Activated CD8-positive, alpha-beta memory T cell treated with anti-CD3 and anti-CD28 coated beads, Interleukin-2, amount 50 U/mL, for 48 hours (primary cell): ENCODE measurements at places on chromosomes 2 and 18.

GRCh38 chr18:471716-472115, 28.8 kb downstream of the COLEC12 start:
- no peak for DNase-seq

DNA sequence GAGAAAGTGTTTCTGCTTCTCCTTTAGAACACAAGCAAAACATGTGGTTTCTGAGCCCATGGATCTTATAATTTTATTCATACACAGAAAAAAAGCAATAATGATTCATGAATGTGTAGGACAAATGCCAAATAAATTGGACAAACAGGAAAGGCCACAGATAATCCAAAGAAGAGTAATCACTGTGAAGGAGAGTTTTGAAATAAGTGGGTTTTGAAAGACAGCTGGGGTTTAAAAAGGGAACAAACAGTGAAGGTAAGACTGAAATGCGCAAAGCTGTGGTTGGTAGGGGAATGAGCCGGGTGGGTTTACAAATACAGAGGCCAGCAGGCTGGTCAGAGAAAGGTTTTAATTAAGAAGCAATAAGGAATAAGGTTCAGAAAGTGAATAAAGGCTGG, 50.0 kb upstream of the MBOAT2 start:
- no peak for DNase-seq

DNA sequence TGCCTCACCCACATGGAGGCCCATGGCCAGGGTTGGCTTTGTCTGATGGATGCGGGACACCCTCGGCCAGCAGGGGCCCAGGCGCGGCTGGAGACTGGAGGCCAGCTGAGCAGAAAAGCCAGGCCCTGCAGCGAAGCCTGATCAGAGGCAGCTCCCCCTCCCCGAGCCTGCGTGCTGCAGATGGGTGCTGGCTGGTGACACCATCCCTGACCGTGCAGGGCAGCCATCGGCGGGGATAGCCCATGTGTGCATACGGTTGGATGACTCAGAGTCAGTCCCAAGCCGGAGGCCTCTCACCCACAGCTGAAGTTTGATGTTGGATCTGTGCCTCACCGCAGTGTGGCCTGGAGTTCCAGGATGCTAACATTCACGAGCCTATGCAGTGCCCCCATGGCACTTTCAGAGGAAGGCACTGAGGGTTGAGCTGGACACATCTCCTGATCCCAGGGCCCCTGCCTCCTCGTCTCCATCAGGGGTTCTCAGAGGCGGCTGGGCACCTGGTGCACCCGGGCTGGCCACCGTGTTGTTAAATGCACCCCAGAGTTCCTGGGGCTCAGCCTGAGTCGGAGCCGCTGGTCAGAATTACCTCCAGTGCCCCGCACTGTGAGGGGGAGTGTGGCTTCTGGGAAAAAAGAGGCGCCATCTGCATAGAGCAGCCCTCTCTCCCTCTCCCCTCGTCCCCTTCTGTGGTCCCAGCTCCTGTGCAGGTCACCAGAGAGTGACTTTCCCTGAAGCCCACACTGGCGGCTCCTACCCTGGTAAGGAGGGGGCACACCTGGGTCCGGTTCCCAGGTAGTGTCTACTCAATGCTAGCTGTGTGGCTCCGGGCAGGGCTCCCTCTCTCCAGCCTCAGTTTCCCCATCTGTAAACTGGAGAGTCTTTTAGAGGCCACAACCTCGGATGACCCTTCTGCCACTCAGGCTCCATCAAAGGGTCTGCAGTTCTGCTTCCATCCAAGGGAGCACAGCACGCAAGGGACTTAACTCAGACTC, 19.4 kb upstream of the KIF1A start:
- no peak for DNase-seq

- no peak for DNase-seq
These were observed 86.7 kb downstream of the FIGN start for GRCh38 chr2:163649080-163649479.

- DNase-seq = peak; percentile 80
These were observed 49.8 kb downstream of the FBLN7 start for GRCh38 chr2:112187805-112188596.

GRCh38 chr2:204665207-204665606, 119.9 kb downstream of the PARD3B start:
- DNase-seq = no peak

GRCh38 chr2:3113122-3113521, 264.5 kb downstream of the EIPR1 start:
- peak; percentile 6 for DNase-seq

GRCh38 chr2:154452471-154452870, 246.0 kb upstream of the KCNJ3 start:
- no peak for DNase-seq

DNA sequence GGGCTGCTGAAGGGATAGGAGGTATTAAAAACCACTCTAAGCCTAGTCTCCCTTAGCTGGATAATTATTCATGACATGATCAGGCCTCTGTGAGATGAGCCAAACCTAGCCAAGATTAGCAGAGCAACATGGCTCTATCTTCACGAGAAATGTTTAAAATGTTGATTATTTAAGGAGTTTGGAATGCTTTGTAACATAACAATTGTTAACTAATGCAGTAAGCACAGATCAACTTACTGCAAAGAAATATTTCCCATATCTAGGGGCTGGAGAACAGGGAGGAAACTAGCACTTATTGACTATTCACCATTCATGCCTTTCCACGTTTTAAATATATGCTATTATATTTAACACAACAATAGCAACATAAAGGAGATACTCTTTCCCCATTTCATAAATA, 833.7 kb upstream of the CHAC2 start:
- no peak for DNase-seq

DNA sequence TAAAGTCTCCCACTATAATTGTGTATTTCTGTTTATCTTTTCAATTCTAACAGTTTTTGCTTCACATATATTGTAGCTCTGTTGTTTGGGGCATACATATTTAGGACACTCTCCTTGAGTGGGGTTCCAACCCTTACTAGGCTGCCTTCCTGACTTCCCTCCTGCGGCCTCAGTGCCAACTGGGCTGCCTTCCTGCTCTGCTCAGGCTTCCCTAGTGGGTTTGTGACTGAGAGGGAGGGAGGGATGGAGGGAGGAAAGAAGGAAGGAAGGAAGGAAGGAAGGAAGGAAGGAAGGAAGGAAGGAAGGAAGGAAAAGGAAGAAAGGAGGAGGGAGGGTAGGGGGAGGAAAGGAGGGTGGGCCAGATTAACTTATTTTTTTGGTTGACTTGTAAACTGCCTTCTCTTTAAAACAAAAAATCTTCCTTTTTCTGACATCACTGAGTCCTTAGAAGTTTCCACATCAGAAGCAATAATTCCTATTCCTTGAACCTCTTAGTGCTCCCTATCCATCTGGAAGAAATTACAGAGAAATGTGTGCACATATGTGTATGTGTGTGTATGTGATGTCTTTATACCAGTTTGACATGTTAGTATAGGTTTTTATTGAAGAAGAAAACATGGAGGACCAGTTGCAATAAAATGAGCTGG, 145.4 kb upstream of the PGAP1 start:
- no peak for DNase-seq

GRCh38 chr2:124241-124880, 78.1 kb upstream of the FAM110C start:
- no peak for DNase-seq

DNA sequence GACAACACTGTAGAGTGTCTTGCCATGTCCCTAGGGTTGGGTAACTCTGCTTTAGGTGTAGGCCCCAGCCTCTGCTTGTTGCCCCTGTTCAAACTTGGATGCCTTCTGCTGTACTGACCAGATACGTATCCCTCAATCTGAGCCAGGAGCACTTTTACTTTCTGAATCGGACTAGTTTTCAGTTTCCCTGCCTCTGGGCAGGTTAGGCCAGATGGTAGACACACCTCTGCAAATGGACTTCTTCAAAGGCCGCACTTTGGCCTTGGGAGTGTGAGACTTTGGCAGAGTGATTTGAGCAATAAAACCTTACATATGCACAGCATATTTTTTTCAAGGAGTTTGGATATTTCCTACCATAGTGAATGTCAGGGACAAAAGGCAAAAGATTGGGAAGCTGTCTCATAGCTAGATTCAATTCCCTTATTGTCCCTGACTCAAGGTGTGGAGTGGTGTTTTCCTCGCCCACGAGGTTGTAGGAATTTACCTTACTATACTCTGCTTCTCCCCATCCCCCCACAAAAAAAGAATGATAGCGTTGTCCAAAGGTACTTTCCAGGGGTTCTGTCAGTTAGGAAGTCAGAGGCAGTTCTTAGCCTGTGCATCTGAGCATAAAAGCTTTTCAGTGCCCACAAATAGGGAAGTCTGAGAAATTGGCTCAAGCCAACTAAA, 15.3 kb upstream of the PARD3B start:
- no peak for DNase-seq

DNA sequence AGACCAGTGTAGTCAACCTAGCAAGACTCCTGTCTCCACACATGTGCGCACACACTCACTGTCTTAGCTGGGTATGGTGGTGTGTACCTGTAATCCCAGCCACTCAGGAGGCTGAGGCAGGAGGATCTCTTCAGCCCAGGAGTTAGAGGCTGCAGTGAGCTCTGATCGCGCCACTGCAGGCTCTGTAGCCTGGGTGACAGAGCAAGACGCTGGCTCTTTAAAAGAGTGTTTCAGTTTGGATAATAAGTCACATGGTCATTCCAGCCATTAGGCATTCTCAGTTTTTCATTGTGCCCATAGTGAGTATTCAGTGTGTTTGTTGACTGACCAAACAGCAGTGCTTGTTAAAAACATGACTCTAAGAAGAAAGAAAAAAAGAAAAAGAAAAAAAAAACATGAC, 31.0 kb downstream of the RAB10 start:
- no peak for DNase-seq

GRCh38 chr2:26401739-26402541, at the start of gene DRC1:
Gene DRC1, plus strand, starts transcription at chr2:26401920. Its CDS starts 70 bp downstream, at chr2:26401990.
- peak; percentile 70 for DNase-seq
